ENCODE measurements at places on chromosomes 4 and X. TPM values are rescaled to one million over a fixed set of nuclear protein-coding genes. Genes with fewer than 3 reads are reported as not detected.

SHROOM4 gene
- 15.4 TPM for total RNA-seq

SSX1 gene
- not detected for total RNA-seq

GPR34 gene
- not detected for total RNA-seq

GRCh38 chr4:90095000-90095399, 32.2 kb upstream of the CCSER1 start:
- no peak overlapping the region for H3K27ac ChIP-seq
- H3K4me1 ChIP-seq, result no peaks in the 10 kb centered on the region
- DNase-seq, result no peak
- H3K27me3 ChIP-seq, result no peaks in the 10 kb centered on the region

DNA sequence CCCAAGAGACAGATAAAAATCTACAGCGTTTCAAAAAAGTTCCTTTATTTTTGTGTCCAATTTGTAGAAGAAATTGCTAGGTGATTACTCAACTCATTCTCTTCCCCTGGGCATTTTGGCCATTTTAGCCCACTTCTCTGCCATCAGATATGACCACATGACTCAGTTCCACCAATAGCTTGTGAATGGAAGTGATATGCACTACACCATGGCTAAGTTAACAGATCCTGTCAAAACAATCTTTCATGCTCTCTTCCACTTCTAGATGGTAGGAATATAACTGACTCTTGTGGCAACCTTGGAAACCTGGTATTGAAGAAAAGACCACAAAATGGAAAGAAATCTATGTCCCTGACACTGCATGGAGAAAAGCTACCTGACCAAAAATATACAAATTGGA, 26.2 kb upstream of the FREM3 start:
- peaks cover 2% of the 10 kb centered on the region for H3K4me1 ChIP-seq
- no peaks in the 10 kb centered on the region for H3K36me3 ChIP-seq
- peaks cover 28% of the 10 kb centered on the region for H3K27me3 ChIP-seq
- no peak overlapping the region for H3K27ac ChIP-seq

- H3K4me1 ChIP-seq, result peaks cover 3% of the 10 kb centered on the region
- no peak overlapping the region for H3K27ac ChIP-seq
- no peak overlapping the region for H3K4me3 ChIP-seq
- no peaks in the 10 kb centered on the region for H3K27me3 ChIP-seq
Measured at GRCh38 chr4:58590722-58591121, 1480.5 kb upstream of the IGFBP7 start.

DNA sequence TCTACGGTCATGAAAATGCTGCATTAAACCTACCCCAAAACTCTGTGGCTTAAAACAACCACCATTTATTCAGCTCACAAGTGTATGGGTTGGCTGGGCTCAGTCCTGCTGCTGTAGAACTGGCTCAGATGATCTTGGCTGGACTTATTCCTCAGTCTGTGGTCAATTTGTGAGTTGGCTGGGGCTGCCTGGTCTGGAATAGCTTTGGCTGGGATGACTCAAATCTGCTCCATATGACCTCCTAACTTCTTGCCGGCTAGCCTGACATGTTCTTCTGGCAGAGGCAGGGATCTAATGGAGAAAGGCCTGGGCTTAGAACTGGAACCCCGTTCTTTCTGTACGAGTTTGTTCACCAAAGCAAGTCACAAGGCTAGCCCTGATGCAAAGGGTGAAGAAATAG, 71.7 kb downstream of the CFAP299 start:
- H3K4me1 ChIP-seq, result no peaks in the 10 kb centered on the region
- H3K36me3 ChIP-seq, result no peaks in the 10 kb centered on the region
- peaks cover 2% of the 10 kb centered on the region for H3K27me3 ChIP-seq
- H3K27ac ChIP-seq, result no peak overlapping the region
- H3K4me3 ChIP-seq, result no peak overlapping the region

DNA sequence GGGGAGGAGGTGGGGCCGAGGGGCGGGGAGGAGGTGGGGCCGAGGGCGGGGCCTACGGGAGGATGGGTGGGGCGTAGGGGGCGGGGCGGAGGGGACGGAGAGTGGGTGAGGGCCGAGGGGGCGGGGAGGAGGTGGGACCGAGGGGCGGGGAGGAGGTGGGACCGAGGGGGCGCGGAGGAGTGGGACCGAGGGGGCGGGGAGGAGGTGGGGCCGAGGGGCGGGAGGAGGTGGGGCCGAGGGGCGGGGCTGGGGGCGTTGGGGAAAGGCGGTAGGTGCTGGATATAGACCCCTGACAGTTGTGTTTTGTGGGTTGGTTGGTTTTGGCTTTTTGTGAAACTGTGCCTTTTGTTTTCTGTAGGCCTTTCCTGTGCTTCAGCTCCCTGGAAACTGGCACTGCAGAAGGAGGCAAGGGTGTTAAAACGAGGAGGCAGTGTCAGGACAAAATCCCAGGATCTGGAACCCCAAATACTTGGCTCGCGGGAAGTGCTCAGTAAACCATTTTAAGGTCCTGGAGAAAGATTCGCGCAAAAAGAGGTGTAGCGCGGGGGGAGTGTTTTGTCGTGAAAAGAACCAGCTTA, 580 bp upstream of the MMGT1 start:
- no peaks in the 10 kb centered on the region for H3K36me3 ChIP-seq
- no peaks in the 10 kb centered on the region for H3K27me3 ChIP-seq
- peak overlapping the region; percentile 67 for H3K4me3 ChIP-seq
- peak; percentile 54 for DNase-seq
- peaks cover 16% of the 10 kb centered on the region for H3K4me1 ChIP-seq

All from mesothelial cell of epicardium (in vitro differentiated cells).